ENCODE measurements at places on chromosomes 4 and X. TPM values are rescaled to one million over a fixed set of nuclear protein-coding genes. Genes with fewer than 3 reads are reported as not detected.

- DNase-seq, result no peak
These were observed 926 bp downstream of the NDP start for GRCh38 chrX:43971966-43972961.

- no peak for DNase-seq
These were observed 20.6 kb upstream of the PPP2R2C start for GRCh38 chr4:6492861-6493657.

GRCh38 chrX:16822723-16823122, 36.5 kb downstream of the TXLNG start:
- DNase-seq, result peak; percentile 92

DNA sequence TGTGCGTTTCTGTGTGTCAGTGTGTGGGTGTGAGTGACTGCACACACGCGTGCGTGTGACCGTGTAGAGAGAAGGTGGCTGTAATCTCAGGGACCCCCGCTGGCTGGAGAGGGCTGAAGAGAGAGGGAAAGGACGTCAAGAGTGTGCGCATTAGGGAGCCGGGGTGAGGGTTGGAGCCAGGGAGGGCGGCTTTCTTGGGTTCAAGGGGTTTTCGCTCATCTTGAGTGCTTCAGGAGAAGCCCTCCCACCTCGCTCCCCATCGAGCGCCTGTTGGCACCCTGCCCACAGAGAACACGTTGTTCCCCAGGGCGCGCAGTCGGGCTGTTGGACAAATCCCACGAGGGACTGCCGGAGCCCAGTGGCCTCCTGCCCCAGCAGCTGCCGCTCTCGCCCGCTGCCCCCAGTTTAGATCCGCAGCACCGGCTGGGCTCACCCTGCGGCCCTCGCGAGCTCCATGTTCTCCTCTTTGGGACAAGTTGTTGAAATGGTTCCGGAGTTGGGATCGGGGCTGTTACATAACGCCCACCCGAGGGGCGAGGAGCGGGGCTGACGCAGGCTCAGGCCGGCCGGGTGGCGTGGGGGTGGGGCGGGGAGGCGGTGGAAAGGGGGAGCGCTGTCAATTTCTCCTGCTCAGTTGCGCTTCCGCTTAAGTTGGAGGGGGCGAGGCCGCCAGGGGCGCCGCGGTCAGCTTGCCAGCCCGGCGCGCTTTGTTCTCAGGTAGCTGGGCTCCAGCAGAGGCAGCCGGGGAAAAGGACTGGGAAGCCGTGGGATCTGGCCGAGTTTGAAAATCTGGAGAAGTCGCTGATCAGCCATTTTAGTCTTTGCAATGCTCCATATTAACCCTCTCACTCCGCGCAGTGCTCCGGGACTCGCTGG, 1.6 kb downstream of the GRIA2 start:
- no peak for DNase-seq

GRCh38 chr4:176443117-176443516, 123.4 kb downstream of the SPCS3 start:
- peak; percentile 92 for DNase-seq

GRCh38 chr4:68797618-68798017, 18.2 kb upstream of the UGT2B10 start:
- no peak for DNase-seq

DNA sequence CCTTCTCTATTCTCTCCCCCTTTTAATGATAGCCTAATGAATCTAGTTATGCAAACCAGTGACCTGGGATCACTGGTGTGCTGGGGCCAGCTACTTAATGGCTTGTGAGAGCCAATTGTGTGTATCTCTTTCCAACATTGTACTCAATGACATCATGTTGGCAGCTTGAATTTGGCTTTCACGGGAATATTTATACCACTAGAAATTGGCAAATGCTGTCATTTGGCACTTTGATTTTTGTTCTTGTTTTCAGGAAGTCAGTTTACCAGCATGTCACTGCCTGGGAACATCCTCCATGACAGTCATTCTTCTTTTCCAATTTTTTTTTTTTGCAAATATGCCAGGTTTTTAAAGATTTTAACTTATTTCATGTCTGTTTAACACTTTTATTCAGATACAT, 1685.3 kb downstream of the STIM2 start:
- no peak for DNase-seq

GRCh38 chrX:101931136-101931487, 715 bp downstream of the ZMAT1 start:
- DNase-seq, result peak; percentile 1

DNA sequence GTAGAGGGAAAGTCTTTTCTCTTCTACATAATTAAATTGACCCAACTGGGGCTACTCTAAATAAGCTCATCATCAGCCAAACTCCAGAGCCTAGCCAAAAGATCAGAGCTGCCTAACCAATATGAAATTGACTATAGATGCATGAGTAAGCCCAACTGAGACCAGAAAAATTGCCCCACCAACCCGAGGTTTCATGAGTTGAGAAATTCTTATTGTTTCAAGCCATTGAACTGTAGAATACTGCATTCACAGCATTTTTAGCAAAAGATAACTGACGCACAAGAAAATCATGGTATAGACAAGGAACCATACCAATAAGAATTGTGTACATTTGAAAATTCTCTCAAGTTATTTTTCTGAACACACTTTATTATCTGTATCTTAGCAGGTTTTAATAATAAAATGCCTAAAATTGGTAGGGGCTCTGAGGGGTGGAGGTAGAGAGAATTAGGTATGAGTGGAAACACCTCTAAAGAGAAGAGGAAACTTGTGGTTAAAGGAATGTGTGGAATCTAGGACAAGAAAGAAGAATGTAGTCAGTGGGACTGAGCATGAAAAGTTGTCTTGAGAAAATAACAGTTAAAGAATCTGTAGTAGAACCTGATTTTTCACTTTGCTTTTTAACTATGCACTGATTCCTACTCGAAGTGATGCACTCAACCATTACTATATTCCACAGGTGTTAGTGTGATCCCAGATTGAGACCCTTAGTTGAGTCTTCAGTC, 200.9 kb upstream of the PPP1R2C start:
- DNase-seq, result no peak

The TRIM61 gene
- 3.9 TPM for total RNA-seq

The PRDM8 gene
- 15.0 TPM for total RNA-seq

The TMPRSS11F gene
- total RNA-seq, result not detected
